Activated CD4-positive, alpha-beta memory T cell treated with anti-CD3 and anti-CD28 coated beads for 36 hours (primary cell): ENCODE measurements at places on chromosomes 13 and 19. TPM values are rescaled to one million over a fixed set of nuclear protein-coding genes. Genes with fewer than 3 reads are reported as not detected.

GRCh38 chr13:73158851-73159250 lies 100.0 kb downstream of the KLF5 start:
- no peak for DNase-seq

DNA sequence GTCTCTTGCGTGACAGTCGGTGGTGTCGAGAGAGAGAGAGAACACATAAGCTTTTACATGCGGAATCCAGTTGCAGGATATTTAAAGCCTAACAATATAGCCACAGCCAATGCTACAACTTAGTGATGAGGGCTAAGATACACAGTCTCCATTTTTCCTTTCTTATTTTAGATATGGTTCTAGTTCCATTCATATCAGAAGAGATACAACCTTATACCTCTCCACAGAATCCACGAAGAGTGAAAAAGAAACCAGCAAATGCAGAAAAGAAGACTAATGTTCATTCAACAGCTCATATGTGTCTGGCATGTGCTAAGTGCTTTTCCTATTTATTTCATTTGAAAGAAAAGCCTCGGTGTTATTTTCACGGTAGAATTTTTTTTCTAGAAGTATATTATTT lies 249.0 kb upstream of the SLITRK1 start:
- no peak for DNase-seq

DNA sequence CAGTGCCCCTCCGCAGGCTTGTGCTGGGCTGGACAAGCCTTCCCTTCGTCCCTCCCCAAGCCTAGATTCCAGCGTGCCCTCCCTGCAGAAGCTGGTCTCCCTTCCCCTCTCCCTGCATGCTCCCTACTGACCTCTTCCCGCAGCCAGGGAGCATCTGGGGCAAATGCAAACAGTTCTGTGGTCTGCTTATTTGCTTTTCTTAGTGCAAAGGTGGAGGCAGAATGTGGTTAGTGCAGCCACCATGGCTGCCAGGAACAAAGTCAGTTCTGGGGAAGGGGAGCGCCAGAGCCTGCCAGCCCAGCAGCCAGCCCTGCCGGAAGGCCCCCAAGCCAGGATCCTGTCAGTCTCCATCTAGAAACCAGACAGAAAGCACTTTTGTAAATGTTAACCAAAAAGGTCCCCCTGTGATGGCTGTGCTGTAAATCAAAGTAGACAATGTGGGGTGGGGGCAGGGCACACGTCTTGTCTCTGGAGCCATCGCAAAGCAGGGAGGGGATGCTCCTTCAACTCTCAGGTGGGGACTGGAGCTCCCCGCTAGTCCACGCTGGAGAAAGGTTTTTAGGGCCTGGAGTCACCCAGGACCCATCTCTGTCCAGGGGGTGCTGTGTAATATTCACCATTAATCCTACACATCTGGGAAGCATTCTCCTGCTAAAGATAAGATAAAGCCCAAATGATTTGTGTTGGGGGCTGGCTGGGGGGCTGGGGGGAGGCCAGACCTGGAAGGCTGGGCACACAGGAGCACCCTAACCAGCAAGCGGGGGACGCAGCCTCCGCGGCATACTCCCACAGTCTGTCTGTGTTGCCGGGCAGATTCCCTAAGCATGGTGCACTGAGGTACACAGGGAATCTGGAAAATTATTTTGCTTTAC lies 30.9 kb downstream of the SERP2 start:
- DNase-seq: no peak

GRCh38 chr19:30335306-30335886 lies 36.8 kb upstream of the ZNF536 start:
- DNase-seq: no peak

ATP8A2 gene
- 0.29 TPM for total RNA-seq

MTUS2 gene
- not detected for total RNA-seq

DNA sequence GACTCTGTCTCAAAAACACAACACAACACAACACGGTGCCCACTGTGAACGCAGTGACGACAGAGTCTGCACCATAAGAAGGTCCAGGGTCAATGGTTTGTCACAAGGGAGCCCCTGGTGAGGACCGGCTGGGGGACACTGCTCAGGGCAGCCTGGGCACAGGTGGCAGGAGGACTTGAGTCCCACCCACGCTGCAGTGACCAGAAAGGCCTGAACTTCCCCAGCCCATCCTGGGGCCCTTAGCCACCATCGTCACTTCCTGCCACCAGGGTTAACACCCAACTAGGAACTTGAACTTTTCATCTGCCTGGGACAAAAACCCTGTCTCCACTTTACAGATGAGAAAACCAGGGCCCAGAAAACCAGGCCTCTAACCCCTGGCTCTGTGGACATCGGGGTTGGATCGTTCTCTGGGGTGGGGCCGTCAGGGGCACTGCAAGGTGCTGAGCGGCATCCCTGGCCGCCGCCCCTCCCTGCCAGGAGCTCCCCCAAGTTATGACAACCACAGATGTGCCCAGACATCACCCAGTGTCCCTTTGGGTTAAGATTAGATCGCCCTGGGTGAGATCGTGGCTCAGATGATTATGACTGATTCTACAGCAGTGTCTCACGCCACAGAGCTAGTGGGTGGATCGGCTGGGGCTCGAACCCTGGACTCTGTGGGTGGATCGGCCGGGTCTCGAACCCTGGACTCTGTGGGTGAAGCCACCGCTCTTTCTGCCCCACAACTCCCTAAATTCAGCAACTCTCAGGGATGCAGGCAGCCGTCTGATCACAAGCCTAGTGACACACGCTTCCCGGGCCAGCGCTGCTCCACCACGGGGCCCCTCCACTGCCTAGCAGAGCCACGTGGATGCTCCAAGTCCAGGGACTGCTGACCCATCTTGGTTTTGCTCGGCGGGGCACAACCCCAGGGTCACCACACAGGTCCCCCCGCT lies 14.0 kb downstream of the MOB3A start:
- DNase-seq: peak; percentile 76

DAND5 gene
- 0.12 TPM for total RNA-seq

- DNase-seq: no peak
Measured at GRCh38 chr13:78594456-78594975, 8.8 kb downstream of the POU4F1 start.

DNA sequence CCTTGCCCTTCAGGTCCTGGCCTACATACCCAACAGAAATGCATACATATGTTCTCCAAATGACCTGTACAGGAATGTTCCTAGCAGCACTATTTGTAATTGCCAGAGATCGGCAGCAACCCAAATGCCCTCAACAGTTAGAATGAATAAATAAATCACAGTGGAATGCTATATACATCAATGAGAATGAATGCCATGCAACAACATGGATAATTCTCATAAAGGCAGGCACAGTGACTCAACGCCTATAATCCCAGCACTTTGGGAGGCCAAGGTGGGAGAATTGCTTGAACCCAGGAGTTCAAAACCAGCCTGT lies 18.6 kb downstream of the TEX101 start:
- no peak for DNase-seq

GPR183 gene
- total RNA-seq: 47.1 TPM

KIR3DL1 gene
- total RNA-seq: not detected

DNA sequence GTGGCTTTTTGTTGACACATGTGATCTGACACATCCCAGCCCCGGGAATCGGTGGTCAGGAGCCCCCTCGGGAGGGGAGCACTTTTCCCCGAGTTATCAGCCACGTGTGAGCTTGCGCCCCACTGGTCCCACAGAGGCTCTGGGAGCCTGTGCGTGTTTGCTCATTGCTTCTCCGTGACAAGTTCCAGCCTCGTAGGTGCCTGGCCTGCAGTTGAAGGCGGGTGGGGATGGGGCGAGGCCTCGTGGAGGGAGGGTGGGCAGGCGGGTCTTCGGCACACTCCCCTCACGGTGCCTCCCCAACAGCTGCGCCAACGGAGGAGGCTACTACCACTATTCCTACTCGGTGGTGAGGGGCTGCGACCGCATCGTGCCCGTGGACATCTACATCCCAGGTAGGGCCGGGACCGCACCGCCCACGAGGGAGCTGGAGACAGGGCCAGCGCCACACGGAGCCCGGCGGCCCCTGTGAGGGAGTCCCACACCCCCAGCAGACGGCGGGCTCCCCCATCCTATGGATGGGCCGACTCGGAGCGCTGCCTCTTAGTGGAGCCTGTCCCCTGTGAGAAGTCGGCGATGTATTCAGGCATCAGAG lies 8.3 kb downstream of the GAMT start:
- DNase-seq: no peak
